ENCODE measurements at places on chromosomes 6 and 20. TPM values are rescaled to one million over a fixed set of nuclear protein-coding genes. Genes with fewer than 3 reads are reported as not detected.

GRCh38 chr6:112649853-112650252 lies 302.7 kb downstream of the RFPL4B start:
- DNase-seq = no peak

GRCh38 chr6:36563237-36563927 lies 16.1 kb upstream of the STK38 start:
- DNase-seq = no peak

DNA sequence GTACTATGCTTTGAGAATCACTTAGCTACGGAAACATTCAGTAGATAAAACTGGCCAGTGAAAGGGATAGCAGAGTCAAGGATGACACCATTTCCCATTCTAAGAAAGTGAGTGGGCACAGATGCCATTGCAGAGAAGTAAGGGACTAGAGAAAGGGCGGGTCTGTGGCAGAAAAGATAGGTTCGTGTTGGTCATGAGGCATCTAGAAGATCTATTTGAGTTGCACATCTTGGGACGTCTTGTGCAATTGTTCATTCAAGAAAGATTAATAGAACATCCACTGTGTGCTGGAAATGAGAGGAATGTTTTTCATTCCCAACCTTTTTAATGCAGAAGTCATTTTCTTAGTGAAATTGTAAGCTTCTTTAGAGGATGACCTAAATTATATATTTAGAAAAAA lies 161.7 kb downstream of the PLCB1 start:
- no peak for DNase-seq

DNA sequence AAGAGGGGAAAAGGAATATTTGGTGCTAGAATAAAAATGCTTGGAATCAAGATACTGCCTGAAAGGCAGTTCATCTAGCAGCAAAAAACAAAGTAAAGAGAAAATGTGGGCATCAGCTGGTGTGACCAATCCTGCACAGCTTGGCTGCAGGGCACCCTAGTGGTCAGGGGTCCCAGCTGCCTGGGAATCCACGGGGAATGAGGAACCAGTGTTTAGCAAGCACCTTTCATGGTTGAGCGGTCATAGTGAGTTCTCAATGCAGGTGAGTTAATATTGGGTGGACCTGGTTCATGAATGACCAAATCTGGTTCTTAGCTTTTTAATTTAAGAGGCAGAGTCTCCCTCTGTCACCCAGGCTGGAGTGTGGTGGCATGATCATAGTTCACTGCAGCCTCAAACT lies 53.3 kb downstream of the CAP2 start:
- no peak for DNase-seq

- no peak for DNase-seq
These were observed 3.5 kb downstream of the C6orf132 start for GRCh38 chr6:42138630-42139619.

DNA sequence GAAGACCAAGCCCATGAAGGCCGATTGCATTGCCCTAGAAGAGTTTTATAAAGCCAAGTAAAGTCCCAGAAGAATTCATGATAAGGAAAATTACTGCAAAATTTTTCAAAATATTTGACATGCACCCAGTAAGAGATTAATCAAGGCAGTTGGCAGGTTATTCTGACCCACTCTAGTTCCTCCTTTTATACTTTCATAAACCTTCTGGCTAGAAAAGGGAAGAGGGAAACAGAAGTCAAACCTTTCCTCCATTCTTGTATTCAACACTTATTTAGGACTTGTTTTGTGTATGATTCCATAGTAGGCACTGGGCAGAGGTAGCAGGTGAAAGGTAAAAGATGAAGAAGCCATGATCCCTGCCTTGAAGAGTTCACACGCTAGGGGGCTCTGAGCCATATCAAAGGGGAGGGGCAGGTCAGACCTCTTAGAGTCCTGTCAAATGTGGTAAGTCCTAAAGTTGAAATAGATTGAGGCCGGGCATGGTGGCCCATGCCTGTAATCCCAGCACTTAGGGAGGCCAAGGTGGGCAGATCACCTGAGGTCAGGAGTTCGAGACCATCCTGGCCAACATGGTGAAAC lies 85.4 kb downstream of the NDUFAF5 start:
- DNase-seq = no peak

DNA sequence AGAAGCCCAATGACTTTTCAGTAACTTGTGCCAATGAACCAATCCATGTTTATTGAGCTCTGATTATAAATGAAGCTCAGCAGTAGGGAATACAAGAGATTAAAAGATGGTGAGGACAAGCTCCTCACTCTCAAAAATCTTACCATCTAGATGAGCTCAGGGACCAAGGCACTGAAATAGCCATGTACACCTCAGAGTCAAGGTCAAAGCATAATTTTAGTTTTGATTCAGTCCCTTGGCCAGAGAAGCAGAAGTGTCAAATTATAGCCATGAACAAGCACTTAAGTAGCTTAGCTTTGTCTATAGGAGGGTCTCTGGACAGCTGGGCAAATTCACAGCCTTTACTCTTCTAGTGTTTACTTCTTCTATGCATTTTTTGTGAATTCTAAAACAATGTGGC lies 131.0 kb upstream of the DTNBP1 start:
- DNase-seq = no peak

DNA sequence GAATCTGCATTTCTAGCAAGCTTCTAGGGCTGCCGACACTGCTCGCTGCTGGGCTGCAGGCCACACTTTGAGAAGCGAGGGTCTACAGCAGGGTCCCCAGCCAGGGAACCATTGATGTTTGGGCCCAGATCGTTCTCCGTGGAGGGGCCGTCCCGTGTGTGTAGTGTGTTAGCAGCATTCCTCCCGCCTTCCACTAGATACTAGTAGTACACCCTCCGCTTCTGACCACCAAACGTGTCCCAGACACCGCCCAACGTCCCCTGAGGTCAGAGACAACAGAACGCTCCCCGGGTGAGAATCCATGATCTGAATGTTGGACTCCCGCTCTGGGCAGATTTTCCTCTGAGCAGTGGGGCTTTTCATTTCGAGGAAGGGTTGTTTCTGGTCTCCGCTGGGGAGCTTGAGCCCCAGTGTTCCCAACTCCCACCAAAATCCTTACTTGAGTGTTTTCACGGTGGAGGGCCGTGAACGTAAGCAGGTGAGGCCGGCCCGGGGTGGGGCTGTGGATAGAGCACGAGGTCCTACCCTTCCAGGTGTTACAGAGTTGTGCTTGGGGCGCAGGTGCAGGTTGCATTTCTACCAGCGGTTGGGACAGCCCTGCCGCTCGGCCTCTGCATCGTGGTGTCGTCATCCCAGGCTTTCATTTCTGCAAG lies 124.6 kb downstream of the SYCP2 start:
- DNase-seq = no peak

DNA sequence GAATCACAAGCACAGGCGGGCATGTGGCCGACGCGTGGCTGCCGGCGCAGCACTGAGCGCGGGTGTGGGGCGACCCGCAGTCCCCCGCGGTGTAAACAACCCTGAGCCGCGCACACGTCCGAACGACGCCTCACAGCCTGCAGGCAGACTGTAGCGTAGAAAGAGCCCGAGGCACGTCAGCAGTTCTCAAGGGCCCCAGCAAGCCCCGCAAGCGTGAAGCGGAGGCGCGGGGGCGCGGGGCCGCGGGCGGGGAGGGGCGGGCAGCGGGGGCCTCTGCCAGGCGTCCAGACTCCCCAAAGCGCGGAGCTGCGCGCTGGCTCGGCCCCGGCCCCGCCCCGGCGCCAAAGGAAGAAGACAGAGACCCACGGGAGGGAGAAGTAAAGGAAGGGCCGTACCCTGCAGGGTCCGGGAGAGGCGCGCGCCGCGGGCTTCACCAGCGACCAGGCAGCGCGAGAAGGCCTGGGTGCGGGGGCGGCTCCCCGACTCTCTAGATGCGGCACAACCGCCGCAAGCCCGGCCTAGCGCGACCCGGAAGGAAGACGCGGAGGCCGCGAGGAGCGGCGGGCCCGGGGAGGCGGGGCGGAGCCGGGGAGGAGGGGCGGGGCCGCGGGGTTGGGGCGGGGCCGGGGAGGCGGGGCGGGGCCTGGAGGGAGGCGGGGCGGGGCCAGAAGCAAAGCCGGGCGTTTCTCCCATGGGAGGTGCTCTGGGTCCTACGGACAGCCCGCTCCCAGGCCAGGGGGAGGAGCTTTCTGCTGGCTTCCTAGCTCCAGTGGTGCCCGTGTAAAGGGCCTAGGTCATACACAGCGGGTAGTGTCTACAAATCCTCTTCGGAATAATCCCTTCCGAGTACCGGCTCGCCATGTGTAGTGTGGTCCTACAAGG lies at the start of gene FBXL4:
FBXL4 (minus strand) TSS at position 536 of the 882 bp plus-strand sequence. CDS start 20,958 bp downstream, outside the sequence.
- DNase-seq = peak; percentile 53

TCF21 gene
- total RNA-seq = not detected

FAM209A gene
- 7.1 TPM for total RNA-seq
